Ovary (tissue), 10 donors: ENCODE measurements at places on chromosomes 1 and 21. TPM values are rescaled to one million over a fixed set of nuclear protein-coding genes. Genes with fewer than 3 reads are reported as not detected.

DNA sequence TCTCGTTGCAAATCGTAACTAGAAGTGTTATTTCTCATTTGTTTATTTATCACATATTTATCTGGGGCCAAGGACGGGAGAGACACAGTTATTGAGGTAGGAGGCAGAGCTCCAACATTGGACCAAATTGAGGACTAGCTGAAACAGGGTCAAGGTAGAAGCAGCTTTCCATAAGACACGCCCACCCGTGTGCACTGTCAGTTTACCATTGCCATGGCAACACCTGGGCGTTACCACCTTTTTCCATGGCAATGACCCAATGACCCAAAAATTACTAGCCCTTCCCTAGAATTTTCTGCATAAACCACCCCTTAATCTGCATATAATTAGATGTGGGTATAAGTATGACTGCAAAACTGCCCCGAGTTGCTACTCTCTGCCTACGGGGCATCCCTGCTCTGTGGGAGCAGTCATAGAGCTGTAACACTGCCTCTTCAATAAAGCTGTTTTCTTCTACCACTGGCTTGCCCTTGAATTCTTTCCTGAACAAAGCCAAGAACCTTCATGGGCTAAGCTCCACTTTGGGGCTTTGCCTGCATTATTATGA is 72.7 kb downstream of the FBXO2 start:
- DNase-seq, result no peak
- no peaks in the 10 kb centered on the region for H3K4me1 ChIP-seq
- no peak overlapping the region for H3K4me3 ChIP-seq
- H3K27me3 ChIP-seq, result no peaks in the 10 kb centered on the region
- no peak overlapping the region for H3K27ac ChIP-seq

GRCh38 chr1:246583448-246584185 is 17.4 kb downstream of the CNST start:
- H3K36me3 ChIP-seq, result no peaks in the 10 kb centered on the region
- no peak overlapping the region for H3K4me3 ChIP-seq
- DNase-seq, result peak; percentile 51
- H3K4me1 ChIP-seq, result peaks cover 26% of the 10 kb centered on the region

- no peaks in the 10 kb centered on the region for H3K36me3 ChIP-seq
- DNase-seq, result no peak
- H3K27ac ChIP-seq, result no peak overlapping the region
- H3K4me1 ChIP-seq, result no peaks in the 10 kb centered on the region
These were observed 17.7 kb downstream of the TBX15 start for GRCh38 chr1:118970451-118970850.

- no peak for DNase-seq
- H3K36me3 ChIP-seq, result no peaks in the 10 kb centered on the region
- no peaks in the 10 kb centered on the region for H3K4me1 ChIP-seq
- no peaks in the 10 kb centered on the region for H3K27me3 ChIP-seq
- no peak overlapping the region for H3K27ac ChIP-seq
- no peak overlapping the region for H3K4me3 ChIP-seq
These were observed 38.2 kb downstream of the PTPRC start for GRCh38 chr1:198677027-198677426.

- no peaks in the 10 kb centered on the region for H3K27me3 ChIP-seq
- H3K4me1 ChIP-seq, result no peaks in the 10 kb centered on the region
- no peaks in the 10 kb centered on the region for H3K36me3 ChIP-seq
- no peak overlapping the region for H3K27ac ChIP-seq
- DNase-seq, result no peak
- no peak overlapping the region for H3K4me3 ChIP-seq
These were observed 155.0 kb upstream of the BEND5 start for GRCh38 chr1:48931506-48932192.

DNA sequence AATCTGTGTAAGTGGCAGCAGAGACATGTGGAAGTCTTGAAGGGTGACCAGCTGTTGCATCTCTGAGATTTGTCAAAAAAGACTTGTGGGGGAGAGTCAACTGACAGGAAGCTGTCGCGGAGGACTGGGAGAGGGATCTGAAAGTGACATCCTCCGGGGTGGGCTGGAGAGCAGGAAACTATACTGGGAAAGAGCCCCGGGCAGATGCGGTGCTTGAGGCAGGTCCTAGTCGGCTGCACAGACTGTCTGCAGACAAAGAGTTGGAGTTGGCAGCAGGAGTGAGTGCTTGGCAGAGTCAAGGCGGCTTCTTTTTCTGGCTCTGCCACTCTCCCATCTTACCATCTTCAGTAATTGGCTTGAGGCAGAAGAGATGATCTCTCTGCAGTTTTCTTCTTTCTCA is 294.0 kb upstream of the C1orf87 start:
- DNase-seq, result no peak
- no peak overlapping the region for H3K4me3 ChIP-seq
- no peak overlapping the region for H3K27ac ChIP-seq
- no peaks in the 10 kb centered on the region for H3K36me3 ChIP-seq
- no peaks in the 10 kb centered on the region for H3K4me1 ChIP-seq

SHISA4 gene
- 16.8 TPM for total RNA-seq

TSTD1 gene
- total RNA-seq, result 200 TPM

DRAM2 gene
- 34.4 TPM for total RNA-seq

AGMAT gene
- total RNA-seq, result not detected
